Stimulated activated CD4-positive, alpha-beta T cell treated with anti-CD3 and anti-CD28 coated beads, TNF-alpha, amount 100 ng/mL, for 48 hours (primary cell): ENCODE measurements at places on chromosomes 13 and 19.

- DNase-seq, result no peak
Measured at GRCh38 chr13:46683676-46684260, 113.2 kb downstream of the ESD start.

DNA sequence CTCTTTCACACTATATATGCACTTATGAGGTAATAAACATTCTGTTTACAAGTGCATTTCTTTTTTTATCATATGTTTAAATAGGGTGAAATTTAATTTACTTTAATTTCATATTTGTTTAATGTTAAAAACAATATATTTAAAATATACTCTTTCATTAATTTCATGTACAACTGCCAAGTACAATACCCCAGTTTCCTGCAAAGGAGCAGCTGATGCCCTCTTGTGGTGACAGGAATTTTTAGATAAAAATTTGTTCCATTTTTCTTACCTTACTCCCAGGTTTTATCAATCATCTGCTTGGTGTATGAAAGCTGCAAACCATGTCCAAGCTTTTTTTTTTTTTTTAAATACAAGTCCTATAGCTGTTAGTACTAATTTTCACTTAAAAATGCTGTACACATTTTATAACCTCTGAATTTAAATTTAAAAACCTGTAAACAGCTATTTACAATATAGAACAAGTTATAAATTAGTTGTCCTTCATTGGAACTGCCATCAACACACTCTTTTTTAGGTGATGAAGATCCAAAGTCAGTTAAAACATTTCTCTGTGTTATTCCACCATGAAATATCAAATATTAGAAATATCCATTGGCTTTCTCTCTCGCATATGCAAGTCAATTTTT, 4.9 kb downstream of the PCDH20 start:
- DNase-seq, result no peak

DNA sequence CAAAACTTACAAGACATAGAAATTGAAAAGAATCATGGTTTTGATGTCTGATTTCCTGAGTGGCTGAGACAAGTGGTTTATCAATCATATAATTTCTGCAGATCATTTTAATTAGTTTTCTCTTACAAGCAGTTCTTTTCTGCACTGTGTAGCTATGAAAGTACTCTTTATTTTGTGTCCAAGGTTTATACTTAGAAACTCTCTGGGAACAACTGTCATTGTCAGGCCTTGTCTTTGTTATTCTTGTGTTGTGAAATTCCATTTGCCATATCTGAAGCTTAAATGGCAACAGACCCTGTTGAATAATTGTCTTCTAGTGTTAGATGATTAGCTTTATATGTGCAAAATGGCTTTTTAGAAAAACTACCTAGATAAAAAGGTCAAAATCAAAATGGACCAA, 312.1 kb downstream of the FGF14 start:
- no peak for DNase-seq

- no peak for DNase-seq
Measured at GRCh38 chr19:33813391-33814101, 16.9 kb downstream of the KCTD15 start.

DNA sequence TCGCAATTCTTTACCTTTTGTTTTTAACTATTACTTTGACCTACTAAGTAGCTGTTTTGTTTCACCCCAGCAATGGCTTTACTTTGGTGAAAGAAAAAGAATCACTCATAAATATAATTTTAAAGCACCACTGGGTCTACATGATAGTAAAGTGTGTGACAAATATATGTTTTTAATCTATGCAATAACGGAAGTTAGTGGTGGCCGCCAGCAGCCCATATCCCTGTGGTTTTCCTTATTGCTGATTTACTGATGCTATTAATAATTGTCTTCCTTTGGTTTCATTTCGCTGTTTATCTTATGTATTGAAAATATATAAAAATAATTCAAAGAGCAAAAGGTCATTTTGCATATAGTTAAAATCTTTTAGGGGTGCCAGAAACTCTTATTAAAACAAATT, 491.3 kb downstream of the DIAPH3 start:
- DNase-seq, result no peak

DNA sequence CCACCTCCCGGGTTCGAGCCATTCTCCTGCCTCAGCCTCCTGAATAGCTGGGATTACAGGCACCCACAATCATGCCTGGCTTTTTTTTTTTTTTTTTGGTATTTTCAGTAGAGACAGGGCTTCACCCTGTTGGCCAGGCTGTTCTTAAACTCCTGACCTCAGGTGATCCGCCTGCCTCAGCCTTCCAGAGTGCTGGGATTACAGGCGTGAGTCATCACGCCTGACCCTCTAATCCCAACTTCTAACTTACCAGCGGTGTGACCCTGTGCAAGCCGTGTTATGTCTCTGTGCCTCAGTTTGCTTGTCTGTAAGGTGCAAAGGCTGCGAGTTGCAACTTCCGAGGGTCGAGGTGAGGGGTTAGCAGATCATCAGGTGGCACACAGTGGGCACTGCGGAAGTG, 17.3 kb downstream of the ZSWIM4 start:
- DNase-seq, result no peak

DNA sequence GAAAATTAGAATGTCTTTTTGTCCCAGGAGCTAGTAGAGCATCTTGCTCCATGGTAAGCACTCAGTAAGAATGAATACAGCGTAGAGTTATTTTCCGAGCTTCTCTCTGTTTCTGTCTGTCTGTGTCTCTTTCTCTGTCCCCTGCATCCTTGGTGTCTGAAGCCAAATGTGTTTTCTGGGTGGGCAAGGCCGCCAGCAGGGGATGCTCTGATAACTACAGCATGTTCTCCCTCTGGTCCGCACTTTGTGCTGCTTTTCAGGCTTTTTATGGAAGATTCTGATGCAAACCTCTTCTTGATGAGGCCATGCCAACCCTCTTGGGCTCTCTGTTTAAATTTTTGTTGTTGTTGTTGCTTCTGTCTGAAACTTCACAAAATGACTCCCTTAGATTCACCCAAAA, 142.8 kb upstream of the UBL3 start:
- no peak for DNase-seq

GRCh38 chr19:55674459-55674840, 576 bp upstream of the EPN1 start:
- no peak for DNase-seq

DNA sequence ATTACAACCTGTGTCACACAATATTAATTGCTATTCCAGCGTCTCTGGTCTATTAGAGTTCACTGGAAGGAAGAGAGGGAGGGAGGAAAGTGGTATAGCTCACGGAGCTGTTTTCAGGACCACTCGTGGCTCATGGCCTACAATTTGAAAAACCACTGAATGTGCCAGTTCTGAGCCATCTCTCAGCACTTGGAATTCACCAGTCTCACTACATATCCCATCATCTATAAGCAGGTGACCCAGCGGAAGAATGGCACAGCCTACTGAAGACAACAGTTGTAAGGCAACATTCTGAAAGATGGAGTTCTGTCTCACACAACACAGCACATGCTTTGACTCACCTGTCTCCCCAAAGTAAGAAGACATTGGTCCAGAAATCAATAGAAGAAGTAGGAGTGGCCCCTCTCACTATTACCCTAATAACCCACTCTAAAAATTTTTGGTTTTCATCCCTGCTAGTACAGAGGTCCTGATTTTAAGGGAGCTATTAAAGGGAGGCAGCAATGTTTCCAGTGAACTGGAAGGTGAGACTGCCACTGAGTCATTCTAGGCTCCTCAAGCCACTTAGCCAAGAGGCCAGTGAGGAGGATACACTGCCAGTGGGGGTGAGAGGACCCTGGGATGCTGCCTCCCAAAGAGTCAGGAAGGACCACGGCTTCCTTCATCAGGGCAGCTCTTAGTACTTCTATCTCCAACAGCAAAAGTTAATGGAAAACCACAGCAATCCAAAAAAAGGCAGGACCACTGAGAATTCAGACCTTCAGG, 50.0 kb upstream of the DOCK9 start:
- no peak for DNase-seq

DNA sequence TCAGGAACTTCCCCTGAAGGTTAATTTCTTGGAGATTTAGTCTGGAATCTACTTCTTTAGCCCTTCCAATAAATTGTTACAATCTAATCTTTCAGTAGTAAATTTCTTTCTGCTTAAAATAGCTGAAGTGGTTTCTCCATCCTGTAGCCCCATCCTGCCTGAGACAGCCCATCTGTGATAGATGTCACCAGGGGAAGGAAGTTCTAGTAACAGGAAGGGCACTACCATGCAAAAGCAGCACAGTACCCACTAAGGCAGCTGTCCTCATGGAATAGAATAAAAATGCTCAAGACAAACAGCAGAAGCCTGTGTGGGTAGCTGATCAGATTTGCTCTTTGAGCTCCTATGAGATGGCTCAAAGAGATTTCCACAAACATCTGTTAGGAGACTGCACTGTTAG, 1036.5 kb downstream of the SLITRK5 start:
- DNase-seq, result no peak

DNA sequence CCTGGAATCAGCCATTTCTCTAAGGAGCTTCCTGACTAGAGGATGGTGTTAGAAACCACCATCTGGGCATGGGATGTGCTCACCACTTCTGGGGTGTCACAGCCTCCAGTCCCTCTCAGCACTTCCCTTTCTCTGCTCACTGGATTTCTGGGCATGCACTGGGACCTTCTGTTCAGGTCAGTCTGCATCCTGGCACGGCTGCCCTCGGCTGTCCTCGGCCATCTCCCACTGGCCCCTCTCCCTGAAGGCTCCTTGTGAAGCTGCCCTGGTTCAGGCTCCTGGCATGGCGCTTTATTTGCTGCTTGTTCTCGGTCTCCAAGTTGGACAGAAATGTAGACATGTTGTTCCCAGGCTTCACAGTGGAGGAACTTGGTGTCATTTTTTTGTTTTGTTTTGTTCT, 60.0 kb downstream of the TEX29 start:
- no peak for DNase-seq

DNA sequence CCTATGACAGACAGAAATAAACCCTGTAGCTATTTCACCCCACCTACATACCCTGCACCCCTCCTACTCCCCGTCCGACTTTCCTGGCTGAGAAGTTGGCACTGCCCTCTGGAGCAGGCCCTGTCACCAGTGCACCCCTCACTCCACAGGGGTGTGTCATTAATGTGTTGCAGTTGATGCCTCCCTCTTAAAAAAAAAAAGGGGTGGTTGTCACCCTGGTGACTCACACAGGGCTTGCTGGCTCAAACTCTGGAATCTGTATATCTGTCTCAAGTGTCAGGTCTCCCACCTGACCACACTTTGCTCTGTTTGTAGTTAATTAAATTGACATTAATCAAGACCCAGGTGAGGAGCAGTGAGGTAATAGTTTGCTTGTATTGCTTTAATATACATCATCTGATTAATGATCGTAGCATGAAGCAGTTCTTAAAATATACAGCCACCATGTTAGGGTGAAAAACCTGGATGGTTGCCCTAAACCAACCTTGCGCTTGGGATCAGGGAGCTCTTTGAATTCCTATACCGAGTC, 2.0 kb upstream of the GATAD2A start:
- no peak for DNase-seq

- DNase-seq, result no peak
Measured at GRCh38 chr13:91144054-91144453, 203.4 kb upstream of the MIR17HG start.

DNA sequence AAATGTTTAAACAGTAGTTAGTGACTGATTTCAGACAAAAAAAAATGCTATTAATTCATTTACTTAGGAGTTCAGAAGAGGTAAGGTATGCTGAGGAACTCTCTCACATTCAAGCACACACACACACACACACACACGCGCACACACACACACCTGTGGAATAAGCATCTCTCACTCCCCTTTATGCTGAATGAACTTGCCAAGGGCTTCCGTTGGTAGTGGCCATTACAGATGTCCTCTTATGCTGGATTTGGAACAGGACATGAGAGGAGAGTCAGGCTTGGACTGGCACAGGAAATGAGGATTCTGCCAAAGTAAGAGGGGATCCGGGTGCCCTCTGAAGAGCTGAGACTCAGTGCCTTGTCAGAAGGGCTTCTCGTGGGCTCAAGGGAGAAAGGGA, 463.4 kb upstream of the MIR17HG start:
- no peak for DNase-seq

DNA sequence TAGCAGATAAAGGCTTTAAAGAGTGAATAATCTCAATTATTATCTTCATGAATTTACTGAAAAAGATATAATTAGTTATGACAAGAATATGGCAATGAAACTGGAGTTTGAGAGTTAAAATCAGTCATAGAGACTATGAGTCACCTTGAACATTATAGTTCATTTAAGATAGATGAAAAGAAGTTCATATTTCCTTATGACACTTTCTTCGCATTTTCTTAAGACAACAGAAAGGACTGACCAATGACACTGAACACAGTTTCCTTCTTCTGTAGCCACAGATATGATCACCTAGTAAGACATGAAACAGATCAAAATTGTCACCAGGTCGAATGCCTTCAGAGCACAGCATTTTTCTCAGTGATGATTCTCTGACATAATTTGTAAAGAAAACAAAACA, 202.1 kb downstream of the KLF12 start:
- no peak for DNase-seq

- DNase-seq, result peak; percentile 32
Measured at GRCh38 chr19:45632468-45633196, 6.6 kb downstream of the EML2 start.

GRCh38 chr13:93549326-93550005, 322.9 kb downstream of the GPC6 start:
- no peak for DNase-seq

DNA sequence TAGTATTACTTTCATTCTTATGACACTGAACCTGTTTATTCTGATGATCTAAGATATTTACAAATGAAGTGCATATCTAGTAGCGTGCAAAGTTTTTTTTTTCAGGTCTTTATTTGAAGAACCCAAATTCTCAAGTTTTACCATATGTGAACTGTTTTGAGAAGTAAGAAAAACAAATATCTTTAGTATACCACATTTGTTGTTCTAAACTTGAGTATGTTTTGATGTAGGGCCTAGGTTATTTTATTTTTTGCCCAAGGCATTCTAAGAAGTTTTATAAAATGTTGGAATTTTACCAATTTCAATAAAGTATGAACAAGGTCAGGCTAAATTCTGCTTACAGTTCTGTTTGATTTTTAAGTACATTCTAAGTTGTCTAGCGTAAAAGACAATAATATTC, 213.5 kb downstream of the PCCA start:
- no peak for DNase-seq

- no peak for DNase-seq
Measured at GRCh38 chr13:39688699-39689405, 33.4 kb downstream of the COG6 start.

DNA sequence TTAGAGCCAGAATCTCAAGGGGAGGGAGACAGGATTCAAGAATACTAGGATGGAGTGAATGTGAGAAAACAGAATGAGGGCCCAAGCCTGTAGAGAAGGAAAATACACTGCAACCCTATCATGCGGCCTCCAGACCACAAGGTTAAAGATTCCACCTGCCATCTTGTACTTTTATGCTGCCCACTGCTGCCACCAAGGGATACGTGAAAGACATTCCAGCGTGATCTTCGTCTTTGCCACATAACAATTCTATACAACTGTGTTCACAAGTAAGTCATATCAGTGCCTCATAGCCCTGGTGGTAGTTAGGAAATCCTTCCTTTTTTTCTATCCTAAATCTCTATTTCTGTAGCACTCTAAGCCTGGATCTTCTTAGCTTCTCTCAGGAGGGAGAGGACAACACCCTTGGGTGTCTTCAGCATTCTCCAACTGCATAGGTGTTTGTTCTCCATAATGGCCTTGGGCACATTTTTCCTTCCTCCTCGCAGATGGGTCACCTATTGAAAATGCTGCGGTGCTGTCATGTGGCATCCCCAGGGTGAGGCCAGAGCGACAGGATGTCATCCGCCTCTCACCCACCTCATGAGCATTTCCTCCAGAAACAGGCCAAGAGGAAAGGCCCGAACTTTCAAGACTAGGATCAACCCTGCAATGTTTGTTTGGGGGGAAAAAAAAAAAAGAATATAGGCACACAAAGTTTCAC, 13.6 kb downstream of the TPT1 start:
- no peak for DNase-seq
